GM12878 (cell line): ENCODE measurements at places on chromosomes 5 and 9.
A peak's percentile ranks its signal among the peaks of the same experiment; 100 is the strongest.

DNA sequence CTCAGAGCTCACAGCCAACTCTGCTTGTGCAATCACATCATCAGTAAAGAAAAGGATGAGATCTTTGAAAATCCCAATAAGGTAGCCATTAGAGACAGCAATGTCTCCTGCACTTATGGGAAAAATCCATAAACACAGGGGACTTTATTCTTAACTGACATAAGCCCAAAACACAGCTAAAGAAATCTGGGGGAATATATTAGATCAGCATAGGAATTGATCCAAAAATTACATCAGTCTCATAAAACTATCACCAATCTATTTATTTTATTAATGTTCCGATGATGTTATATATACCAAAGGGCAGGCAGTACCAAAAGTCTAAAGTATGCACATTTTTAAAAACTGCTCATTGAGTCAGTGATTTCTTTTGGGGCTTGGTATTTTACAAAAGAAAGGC is 6.9 kb downstream of the MRPS27 start:
- no peak for DNase-seq

- no peak for DNase-seq
Measured at GRCh38 chr9:108469654-108470053, 386.1 kb downstream of the ACTL7B start.

GRCh38 chr5:137207023-137207760 is 291.9 kb downstream of the SPOCK1 start:
- DNase-seq, result no peak

GRCh38 chr5:180784497-180785097 is 18.0 kb downstream of the MGAT1 start:
- no peak for DNase-seq

DNA sequence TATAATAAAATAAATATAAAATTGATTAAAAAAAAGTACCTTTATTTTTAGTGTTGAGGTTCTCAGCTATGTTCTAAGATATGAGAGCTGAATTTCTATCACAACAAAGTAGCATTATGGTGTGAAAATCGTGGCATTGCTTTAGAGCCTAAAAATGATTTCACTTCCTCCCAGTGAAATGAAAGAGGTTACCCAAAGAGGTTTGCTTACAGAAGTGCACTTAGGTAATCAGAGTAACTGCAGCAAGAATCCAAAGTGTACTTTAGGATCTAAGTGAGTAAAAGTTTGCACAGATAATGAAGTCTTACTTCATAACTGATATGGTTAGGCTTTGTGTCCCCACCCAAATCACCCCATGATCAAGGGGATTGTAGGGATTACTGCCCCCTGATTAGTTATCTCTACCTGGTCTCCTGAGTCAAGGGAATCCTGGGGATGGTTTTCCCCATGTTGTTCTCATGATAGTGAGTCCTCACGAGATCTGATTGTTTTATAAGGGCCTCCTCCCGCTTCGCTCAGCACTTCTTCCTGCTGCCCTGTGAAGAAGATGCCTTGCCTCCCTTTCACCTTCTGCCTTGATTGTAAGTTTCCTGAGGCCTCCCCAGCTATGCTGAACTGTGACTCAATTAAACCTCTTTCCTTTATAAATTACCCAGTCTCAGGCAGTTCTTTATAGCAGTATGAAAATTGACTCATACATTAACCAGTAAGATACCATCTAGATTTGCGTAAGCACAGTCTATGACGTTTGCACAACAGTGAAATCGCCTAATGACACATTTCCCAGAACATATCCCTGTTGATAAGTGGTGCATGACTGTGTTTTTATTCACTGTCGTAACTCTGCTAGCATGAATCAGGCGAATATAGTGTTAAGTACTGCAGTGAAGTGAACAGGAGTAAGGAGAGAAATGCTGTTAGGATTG is 40.3 kb upstream of the LRRC70 start:
- DNase-seq, result peak; percentile 17

GRCh38 chr5:147310059-147310704 is 75.4 kb downstream of the STK32A start:
- DNase-seq, result no peak

DNA sequence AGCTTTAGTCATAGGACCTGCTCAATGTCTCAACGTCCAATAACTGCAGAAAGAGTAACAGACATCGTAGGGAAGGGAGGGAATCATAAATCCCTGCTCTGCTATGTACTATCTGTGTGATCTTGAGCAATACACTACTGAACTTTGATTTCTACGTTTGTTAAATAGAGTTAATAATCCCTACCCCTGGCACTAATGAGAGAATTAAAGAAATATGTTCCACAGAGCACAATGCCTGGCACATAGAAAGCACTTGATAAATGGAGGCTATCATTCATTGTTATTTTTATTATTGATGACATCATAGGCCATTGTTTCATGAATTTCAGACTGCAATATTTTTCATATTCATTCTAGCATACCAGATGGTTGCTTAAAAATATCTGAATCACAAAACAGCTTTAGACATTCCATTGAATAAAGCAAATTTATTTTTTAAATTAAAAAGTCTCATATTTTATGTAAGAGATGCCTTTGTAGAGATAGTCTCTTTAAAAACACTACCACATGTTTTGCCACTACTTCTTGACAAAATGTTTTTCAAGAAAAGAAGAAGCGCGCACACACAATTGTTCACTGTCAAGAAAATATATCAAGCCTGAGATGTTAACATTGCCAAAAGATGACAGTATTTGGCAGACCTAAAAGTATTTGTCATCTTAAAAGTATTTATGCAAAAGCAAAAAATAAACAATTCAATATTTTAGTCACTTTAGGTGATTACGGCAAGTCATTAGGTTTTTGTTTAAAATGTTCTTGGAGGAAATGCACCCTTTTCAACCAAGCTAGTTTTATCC is 108.5 kb downstream of the EBF1 start:
- no peak for DNase-seq

DNA sequence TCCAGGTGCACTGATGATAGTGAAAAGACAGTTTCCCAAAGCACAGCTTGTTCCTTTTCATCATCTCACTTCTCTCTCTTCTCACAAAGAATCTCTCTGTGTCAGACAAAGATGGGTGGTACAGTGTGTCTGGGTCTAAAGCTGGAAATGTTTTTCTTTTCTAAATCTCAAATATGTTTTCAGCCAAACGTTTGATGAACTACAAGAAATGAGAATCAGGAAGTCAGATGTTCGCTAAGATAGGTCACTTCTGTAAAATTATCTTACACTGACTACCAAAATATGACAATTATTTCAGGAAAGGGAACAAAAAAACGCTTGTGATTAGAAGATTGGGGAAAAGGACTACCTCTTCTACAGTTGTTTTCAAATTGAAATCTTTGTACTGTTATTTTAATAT is 708.8 kb downstream of the PTPRD start:
- DNase-seq, result no peak
